Fibroblast of skin of left biceps (primary cell): ENCODE measurements at places on chromosomes 4 and X.

GRCh38 chr4:38605181-38605752 is 58.7 kb upstream of the KLF3 start:
- no peak for DNase-seq

DNA sequence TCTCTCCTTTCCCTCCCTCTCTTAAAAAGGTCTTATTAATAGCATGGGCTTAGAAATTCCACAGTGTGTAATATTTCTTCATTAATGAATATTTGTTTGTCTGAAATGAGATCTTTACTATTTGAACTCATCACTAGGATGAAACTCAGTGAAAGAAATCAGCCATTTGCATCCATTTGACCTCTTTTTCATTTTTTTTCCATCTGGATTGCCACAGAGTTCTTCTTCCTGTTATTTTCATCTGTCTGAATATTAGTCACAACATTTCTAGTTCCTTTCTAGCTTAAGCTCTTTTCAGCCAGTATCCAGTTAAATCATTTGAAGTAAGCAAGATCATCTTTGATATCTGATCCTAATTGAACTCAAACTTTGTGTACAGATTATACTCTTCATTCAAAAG is 69.2 kb upstream of the PLS3 start:
- no peak for DNase-seq

DNA sequence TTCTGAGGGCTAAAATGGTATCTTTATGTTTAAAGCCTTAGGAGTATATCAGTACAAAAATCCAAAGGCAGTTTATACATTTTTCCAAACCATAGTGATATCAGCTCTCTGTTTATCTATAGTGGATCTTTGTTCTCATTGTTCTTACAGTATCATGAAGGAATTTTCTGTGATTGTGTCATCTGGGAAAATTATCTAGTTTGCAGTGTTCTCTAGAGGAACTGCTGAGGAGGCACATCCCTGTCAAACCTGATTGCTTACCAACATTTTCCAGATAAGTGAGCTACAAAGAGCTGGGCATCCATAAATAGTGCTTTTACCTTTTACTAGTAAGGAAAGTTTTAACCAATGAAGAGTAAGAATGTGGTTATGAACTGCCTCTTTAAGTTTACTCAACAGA is 44.9 kb upstream of the SLC25A31 start:
- no peak for DNase-seq

GRCh38 chr4:35820003-35820402 is 424.3 kb downstream of the ARAP2 start:
- DNase-seq, result no peak

GRCh38 chr4:97938141-97938540 is 205.1 kb downstream of the STPG2 start:
- no peak for DNase-seq

DNA sequence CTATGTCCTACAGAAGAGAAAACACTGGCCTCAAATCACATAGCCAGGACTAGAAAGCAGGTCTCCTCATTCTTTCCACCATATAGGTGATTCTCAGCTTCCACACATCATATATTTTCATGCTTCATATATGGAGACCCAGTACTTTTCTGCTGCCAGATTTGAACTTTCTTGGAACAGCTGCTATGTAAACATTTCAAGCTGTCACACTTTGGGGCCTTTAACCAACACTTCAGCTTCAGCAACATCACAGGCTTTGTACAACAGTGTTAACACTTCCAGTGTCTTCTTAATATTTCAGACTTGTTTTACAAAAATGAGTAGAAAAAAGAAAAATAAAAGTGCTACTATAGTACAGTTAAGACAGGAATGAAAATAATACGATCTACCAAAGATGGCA is 12.6 kb downstream of the SH3RF1 start:
- no peak for DNase-seq

GRCh38 chrX:87663421-87663820 is 145.8 kb downstream of the KLHL4 start:
- no peak for DNase-seq

DNA sequence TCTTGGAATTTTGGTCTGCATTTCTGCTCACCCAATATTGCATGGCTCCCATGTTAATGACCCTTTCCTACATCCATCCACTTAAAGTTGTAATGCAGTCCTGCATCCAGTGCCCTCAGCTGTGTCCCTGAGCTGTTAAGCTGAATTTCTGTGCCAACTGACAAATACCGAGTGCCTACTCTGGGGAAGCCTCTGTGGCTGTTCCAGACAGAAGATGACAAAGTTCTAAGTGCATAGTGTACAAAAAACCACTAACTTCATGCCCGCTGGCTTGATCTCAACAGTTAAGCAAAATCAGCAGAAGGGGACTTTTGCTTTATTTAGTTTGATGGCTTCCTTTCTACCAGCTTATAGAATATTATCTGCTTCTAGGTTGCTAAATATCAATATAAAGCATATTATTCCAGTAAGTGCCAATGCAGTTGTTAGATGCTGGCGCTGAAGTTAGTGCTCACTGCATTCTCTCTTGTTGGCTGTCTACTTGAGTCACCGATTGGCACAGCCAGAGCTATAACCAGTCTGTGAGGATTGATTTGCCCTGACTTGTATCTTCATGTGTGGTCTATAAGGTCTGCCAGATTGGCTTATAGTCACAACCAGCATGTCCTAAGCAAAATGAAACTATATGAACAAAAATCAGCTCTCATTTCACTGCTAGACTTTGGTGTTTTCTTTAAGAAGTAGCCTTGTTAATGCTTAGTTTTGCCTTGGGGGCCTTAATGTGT is 98.9 kb downstream of the KLHL8 start:
- DNase-seq, result no peak

DNA sequence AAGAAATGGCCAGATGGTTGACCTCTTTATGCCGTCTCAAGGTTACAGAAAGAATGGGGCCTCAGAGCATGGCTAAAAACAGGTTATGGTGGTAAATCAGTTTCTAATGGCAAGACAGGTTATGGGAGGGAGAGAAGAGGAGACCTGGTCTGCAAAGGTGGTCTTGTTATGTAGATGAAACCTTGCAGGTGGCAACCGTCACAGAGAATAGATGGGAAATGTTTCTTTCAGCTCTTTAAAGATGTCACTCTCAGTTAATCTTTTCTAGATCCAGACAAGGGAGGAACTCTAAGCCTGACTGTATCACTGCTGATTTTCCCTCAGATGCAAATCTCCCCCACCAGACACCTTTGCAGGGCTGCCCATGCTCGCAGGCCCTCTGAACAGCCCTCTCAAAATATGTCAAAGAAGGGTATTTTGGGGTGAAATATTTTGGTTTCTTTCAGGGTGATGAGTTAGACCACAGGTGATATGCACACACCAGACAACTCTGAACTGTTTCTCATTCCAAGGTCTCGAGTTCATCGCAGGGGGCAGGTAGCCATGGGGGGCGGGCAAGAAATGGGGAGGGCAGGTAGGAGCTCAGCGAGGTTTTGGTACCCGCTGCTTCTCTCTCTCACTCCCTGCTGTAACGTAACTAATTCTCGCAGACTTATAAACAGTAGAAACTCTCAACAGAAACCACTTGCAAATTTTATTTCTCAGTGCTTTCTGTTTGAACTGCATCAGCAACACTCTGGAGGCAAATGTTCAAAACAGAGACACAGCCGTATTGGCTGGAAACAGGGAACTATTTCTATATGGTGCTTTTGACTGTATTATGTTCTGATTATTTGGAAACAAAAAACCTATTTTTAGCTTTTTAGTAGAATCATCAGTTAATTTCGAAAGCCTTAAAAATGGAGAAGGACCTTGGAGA is 32.4 kb downstream of the CASP3 start:
- no peak for DNase-seq

- DNase-seq, result no peak
These were observed 1101.8 kb downstream of the PCDH19 start for GRCh38 chrX:99308302-99308701.

GRCh38 chr4:184959786-184960185 is 58.5 kb upstream of the HELT start:
- no peak for DNase-seq

- DNase-seq, result no peak
These were observed 178.8 kb downstream of the DCLK2 start for GRCh38 chr4:150256841-150257730.

- no peak for DNase-seq
These were observed 4.7 kb upstream of the ZNF518B start for GRCh38 chr4:10461850-10462400.

DNA sequence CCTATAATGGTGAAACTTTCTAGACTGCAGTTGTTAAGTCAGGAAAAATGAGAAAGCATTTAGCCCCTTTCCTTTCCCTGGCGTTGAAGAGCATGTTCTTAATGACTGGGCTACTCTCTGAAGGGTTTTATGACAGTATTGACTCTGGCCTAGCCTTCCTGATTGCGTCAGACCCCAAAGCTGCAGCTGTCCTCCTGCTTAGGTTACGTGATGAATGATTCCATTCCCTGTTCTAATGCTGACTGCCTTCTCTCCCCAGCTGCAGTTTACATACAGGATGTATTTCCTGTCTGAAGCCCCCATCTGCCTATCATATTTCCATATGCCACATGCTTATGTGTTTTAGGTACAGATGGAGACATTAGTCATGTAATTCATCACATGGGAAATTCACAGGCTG is 105.8 kb upstream of the EGFL6 start:
- peak; percentile 90 for DNase-seq

- DNase-seq, result no peak
These were observed at the start of gene SEL1L3 for GRCh38 chr4:25862411-25863346. Gene SEL1L3 (minus strand): TSS chr4:25862988. CDS start chr4:25862836, 152 bp downstream.

- no peak for DNase-seq
These were observed 306.4 kb downstream of the PTTG2 start for GRCh38 chr4:38266616-38267015.

DNA sequence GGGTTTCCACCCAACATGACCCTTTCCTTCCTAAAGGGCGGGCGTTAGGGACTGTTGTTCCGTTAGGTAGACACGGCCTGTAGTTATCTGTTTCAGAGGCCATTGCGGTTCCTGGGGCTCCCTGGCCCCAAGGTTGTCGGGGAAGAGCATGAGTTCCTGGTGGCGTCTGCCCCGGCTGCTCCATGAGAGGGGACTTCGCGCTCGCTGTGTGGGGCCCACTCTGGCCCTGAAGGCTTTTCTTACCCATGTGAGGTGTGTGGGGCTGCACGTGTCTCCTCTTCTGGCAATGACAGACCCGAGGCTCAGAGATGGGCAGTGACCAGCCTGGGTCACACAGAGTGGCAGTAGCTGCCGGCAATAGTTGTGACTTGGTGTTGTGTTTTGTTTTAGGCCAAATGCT is 9.1 kb downstream of the TADA2B start:
- DNase-seq, result no peak

- no peak for DNase-seq
These were observed 2.7 kb downstream of the LEF1 start for GRCh38 chr4:108166038-108166437.

- no peak for DNase-seq
These were observed 717 bp upstream of the WFS1 start for GRCh38 chr4:6268650-6269615.

DNA sequence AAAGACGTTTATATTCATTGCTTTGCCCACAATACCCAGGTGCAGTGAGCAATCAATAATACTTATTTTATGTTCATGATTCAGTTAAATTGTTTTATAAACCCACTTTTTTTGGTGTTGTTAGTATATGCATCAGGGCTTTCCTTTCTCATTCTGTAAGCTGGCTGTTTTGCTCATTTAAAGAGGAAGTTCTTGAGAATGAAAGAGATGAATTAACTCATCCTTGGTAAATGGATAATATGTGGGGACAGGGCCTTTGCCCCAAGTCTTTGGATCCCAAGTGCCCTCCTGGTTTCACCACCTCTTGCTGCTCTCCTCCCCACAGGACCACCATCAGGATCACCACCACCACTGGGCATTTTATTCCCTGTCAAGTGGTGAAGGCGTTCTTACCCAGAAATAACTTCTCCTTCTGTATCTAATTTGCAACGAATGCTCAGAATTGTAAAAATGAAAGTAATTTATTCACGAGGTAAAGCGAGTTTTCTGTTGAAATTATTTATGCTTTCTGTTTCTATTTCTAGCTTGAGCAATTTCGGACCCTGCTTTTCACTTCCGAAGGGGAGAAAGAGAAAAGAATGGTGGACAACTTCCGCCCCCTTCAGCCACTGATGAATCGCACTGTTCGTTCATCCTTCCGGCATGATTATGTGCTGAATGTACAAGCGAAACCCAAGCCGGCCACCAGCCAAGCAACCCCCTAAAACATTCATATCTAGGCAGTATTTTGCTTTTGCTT is 8.2 kb upstream of the ZRSR2 start:
- no peak for DNase-seq

- DNase-seq, result no peak
These were observed 16.7 kb upstream of the KLF3 start for GRCh38 chr4:38647101-38647819.

GRCh38 chr4:42489095-42489494 is 91.8 kb downstream of the SHISA3 start:
- DNase-seq, result no peak

DNA sequence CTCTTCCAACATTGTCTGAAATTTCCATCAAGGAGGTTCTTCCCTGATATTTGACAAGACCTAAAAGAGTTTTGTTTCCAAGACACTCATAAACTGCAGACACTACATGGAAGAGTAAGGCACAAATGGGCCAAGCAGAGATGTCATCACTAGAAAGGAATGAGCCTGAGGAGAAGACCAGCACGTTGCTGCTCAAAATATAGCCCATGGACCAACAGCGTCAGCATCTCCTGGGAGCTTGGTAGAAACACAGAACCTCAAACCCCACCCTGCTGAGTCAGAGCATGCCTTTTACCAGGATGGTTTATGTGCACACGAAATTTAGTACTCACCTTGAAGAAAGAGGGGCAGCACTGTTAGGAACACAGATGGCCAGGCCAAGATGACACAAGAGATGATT is 128.7 kb upstream of the MID1 start:
- no peak for DNase-seq

DNA sequence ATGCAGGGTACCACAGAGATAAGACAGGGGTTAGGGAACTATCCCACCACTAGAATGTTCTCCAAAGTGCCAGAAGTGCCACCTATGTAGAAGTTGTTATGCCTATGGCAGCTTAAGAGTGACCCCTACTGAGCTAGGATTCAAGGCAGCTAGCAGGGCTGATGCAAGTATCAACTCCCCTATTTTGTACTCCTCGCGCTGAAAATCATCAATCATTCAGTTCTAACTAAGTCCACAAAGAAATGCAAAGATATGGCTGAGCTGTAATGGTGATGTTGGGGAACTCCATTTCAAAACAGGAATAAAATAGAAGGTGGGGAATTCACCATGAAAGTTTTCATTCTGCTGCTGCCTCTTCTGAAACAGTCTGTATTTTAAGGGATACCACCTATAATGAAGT is 13.8 kb downstream of the ACSL4 start:
- DNase-seq, result no peak

DNA sequence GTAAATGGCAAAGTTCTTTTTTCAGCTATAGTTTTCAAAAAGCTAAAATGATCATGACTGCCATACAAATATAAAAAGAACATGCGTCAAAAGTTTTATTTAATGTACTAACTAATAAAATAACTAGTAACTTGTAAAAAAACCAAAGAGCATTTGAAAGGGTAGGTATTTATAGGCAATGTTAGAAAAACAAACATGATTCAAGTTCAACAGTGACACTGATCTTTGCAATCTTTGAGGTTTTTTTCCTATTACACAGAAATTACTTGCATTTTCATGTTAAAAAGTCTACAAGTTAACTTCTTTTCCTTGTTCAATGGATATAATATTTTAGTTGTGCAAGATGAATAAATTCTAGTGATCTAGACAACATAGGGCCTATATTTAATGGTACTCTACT is 72.3 kb upstream of the GRID2 start:
- no peak for DNase-seq
